Stimulated activated effector memory CD8-positive, alpha-beta T cell treated with anti-CD3 and anti-CD28 coated beads, Interleukin-12 subunit alpha, Interleukin-12 subunit beta, amount 100 ng/mL, for 72 hours (primary cell): ENCODE measurements at places on chromosomes 2 and 18.

DNA sequence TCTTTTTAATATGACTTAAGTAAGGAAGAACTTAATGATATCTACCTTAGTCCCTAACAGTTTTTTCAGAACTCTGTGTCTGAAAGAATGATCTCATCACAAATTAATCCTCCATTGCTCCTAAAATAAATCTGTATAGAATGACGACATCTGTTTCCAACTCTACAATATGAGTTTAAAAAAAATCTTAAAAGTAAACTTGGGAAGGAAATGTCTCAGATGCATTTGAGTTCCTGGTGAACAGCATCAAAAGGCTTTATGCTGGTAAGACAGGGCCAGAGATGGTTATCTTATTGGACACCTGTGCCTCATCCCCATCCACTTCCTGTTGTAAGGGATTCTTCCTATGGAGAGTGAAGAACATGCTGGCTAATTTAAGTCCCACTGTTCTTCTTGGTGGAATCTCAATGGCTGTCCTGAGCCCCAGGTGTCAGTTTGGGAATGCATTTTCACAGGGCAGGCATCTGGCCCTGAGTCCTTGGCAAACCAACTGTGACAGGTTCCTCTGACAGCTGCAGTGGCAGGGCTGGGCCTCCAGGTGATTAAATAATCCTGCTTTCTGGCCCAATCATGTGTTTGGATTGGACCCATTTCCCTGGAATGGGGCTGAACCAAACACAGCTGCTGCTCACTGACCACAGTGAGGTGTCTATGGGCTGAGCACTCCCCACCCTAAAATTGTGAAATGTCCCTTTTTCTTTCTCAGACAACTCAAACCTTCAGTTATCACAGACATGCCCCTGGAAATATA is 12.9 kb upstream of the NCKAP5 start:
- DNase-seq = no peak

DNA sequence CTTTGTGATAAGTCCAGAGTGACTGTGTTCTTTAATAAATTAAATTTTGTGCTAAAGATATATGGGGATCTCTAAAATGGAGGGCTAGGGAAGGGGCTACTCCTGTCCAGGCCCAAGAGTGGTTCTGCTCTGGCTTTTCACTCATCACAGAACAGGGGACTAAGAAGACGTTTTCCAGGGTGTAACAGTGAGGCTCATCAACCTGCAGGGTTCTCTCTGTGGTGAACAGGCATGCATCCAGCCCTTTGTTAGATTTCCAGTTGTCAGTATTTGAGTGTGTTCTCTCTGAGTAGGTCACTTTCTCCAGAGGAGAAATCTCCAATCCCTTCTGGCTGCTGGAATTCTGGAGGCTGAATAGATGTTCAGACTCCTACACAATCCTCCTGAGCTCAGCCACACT is 408.9 kb downstream of the PLCL1 start:
- no peak for DNase-seq

GRCh38 chr2:150487537-150488429 is at the start of gene RND3:
RND3 (minus strand) TSS chr2:150487667; CDS start chr2:150487417, 250 bp downstream.
- no peak for DNase-seq

DNA sequence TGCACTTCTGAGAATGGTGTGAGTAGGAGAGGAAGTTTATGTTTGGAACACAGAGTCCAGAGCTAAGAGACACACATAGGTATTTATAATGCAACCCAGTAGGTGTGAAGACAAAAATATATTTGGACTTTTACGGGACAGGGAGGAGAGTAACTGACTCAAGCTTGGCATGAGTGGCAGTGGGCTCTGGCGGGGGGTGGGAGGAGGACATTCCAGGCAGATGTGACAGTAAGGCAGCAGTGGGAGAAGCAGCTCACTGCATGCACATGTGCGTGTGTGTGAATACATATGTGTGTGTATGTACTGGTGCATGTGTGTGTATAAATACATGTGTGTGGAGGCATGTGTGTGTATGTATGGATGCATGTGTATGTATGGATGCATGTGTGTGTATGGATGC is 51.4 kb downstream of the DCDC2C start:
- DNase-seq = no peak

DNA sequence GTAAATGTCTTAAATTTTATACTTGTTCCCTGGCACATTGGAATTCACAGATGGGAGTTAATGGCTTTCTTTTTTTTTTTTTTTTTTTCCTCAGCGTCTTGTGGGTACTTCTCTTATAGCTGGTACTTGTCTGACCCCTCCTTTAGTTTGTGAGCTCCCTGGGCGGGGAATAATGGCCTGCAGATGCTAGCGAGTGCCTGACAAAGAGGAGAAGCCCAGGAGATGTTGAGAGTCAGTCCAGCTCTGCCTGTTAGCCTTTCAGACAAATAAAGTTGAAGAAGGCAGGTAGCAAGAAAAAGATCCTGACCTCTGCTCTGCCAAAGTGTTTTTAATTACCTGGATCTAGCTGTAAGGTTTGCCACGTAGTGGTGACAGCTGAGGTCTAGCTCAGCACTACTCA is 6.6 kb downstream of the BCL2L11 start:
- no peak for DNase-seq

GRCh38 chr2:67898595-67898994 is 164.2 kb downstream of the C1D start:
- DNase-seq = no peak

DNA sequence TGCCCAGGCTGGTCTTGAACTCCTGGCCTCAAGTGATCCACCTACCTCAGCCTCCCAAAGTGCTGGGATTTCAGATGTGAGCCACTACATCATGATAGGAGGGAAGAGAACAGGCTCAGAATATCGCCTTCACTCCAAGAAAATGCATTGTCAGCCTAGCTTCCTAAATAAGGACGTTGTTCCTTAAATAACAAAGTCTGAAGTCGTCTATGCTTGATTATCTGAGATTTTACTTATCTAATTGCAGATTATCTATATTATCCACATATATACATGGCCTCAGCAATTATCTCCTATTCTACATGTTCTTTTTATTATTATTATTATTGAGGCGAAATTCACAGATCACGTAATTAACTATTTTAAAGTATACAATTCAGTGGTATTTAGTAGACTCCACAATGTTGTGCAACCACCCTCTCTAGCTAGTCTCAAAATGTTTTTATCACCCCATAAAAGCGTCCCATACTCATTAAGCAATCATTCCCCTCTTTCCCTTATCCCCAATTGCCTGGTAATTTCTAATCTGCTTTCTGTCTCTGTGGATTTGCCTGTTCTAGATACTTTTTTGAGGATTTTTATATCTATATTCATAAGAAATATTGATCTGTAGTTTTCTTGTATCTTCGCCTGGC is 95.1 kb upstream of the RFX8 start:
- DNase-seq = no peak

GRCh38 chr2:158207354-158207753 is 105.7 kb downstream of the UPP2 start:
- no peak for DNase-seq

DNA sequence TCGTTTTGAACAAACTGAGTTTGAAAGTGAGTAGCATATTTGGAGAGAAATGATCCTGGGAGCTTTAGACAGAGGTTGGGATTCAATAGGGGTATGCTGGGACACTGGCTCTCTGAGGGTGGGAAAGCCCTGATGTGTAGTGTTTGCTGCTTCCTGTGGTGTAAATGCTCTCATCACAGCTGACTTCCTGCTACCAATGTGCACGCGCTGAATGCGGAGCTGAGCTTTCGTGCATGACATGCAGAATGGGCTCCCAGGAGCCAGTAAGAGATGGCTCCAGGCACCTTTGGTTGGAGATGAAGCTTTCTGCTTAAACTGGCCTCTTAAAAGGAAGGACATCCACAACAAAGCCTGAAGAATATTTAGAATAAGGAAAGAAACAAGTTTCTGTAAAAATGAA is 224.1 kb upstream of the CCDC150 start:
- no peak for DNase-seq

- no peak for DNase-seq
Observed at GRCh38 chr2:69385443-69386151, 1.4 kb downstream of the GFPT1 start.

DNA sequence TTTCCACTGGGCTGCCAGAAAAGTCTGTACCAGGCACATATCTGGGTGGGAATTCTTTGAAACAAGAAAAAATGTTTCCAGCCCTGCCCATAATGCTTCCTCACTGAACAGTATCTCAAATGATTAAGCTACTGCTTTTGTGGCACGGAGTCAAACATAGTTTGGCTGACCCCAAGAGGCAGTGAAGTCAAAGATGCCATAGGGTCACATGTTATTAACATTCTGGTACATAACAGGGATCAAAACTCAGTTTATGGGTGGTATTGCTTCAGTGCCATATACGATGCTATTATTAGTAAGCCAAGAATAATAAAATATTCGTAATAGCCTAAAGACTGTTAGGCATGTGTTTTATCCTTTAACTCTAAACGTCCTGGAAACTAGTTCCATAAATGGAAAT is 112.4 kb downstream of the FEZ2 start:
- no peak for DNase-seq

DNA sequence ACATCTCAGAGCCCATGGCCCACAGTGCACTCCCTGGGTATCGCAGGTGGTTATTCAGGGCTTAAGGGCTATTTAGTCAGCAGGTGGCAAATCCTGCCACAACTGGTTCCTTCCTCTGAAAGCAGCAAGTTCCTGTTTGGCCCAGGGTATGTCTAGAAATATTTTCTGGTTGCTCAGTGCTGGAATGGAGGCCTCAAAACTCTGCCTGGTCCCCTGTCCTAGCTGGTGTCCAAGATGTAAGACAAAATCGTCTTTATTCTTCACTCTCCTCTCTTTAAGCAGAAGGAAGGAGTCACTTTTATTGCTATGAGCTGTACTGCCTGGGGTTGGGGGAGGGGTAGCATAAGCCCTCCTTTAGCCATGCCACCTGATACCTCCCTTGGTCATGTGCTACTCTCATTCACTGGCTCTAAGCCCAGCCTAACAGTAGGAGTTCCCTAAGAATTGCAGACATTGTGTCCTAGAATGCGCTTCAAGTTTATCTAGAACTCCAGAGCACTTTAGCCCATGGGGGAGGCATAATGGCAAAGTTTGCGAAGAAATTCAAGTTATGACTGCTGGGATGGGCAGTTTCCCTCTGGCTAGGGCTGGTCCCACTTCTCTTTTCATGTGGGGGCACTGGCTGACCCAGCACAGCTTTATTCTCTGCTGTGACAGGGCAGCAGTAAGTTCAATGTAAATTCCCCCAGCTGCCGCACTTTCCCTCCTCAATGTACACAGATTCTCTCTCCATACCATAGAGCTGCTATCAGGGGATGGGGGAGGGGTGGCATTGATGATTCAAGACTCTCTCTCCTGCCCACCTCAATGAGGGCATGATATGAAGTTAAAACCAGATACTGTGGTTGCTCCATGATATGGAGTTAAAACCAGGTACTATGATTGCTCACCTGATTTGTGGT is 27.1 kb upstream of the CWC22 start:
- DNase-seq = no peak

- DNase-seq = no peak
Observed at GRCh38 chr2:173359231-173359630, 4.6 kb downstream of the CDCA7 start.

DNA sequence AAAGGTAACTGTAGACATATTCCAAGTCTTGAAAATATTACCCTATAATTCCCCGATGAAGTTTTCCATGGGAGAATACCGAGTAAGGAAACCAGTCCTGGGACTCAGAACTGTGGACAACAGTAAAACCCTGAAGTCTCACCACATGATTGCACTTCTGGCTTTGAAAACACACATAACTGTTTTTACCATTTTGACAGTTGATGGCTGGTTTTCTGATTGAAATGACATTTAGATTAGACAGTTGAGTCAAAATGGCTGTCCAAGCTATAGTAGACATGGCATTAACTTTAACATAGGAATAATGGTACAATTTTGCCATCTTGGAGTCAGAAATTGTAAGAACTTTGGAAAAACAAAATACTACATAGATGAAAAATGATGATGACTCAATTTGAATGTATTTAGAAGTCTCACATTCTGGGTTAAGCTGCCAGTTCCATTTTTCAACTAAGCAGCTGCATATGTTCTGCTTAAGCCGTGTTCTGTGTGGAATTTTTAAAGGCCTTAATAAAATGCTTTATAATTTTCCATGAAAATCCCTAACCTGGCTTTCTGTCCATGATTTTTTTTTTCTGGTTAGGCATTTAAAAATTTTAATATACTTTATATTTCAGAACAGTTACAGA is 38.3 kb upstream of the WIPF1 start:
- no peak for DNase-seq

DNA sequence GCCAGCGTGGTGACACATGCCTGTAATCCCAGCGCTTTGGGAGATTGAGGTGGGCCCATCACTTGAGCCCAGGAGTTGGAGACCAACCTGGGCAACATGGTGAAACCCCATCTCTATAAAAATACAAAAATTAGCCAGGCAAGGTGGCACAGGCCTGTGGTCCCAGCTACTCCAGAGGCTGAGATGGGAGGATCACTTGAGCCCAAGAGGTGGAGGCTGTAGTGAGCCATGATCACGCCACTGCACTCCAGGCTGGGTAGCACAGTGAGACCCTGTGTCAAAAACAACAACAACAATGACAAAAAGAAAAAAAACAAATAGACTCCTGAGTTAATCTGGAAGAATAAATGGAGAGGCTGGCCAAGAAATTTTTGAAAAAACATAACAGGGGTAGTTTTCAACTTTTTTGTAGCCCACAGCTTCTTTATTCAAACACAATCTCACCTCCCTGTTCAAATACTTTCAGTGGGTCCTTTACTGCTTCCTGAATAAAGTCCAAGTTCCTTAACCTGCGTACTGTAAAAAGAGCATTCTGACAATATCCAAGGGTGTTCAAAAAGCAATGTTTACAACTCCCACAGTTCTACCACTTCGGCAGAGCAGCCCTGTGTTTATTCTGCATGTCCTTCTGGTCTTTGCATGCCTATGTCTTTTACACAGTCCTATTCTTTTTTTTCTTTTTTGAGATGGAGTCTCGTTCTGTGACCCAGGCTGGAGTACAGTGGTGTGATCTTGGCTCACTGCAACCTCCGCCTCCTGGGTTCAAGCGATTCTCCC is 53.5 kb downstream of the LRRFIP1 start:
- no peak for DNase-seq

DNA sequence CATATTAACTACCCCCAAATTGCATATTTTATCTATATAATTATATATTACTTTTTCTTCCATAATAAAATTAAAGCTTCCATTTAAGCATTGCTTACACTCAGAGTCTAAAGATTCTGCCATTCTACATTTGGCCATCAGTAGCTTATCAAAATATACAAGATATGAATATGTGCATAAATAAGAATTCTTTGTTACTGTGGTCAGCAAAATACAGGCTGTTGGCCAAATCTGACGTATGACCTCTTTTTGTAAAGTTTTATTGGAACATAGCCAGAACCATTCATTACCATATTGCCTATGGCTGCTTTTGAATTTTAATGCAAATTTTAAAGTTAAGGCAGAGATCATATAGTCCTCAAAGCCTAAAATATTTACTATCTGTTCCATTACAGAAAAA is 643.9 kb upstream of the VRK2 start:
- no peak for DNase-seq

DNA sequence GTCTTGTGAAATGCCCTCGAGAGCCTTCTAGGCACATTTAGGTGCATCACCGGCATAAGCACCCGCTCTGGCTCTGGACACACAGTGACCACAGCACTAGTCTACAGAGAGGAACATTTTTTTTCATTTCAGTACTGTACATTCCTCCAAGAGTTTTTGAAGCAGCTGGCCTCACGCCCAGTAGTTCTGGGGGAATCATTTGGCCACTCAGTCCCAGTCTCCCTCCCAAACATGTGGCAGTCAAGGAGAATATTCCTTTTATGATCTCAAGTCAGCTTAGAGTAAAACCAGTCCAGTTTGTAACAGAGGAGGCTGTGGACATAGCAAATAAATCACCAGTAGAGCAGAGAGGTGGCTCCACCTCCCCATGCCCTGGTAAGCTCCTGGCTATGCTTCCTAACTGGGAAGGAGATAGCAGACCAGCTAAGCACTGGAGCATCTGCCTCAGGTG is 48.1 kb downstream of the KCNE4 start:
- DNase-seq = no peak

- DNase-seq = no peak
Observed at GRCh38 chr2:224901121-224901676, 141.1 kb downstream of the DOCK10 start.
